Stimulated activated CD8-positive, alpha-beta memory T cell treated with anti-CD3 and anti-CD28 coated beads, Interleukin-7, amount 100 ng/mL, for 24 hours (primary cell): ENCODE measurements at places on chromosomes 7 and 10.
A peak's percentile ranks its signal among the peaks of the same experiment; 100 is the strongest.

DNA sequence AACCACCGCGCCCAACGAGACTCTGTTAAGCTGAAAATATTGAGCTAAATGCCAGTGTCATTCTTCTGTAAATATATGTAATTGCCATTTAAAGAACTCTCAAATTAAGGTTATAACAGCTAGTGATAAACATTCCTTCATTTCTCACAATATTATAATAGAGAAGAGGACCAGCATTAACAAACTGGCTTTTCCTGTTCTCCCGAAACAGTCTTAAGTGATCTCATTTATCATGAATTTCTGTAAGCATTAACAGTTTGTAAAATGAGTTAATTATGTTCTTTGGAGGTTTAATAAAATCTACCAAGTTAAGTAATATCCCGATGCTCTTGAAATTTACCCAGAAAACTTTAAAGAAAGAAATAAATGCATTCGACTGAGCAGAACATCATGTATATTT is 352.8 kb downstream of the KCNMA1 start:
- DNase-seq: no peak

GRCh38 chr10:31457858-31458257 is 138.8 kb downstream of the ZEB1 start:
- no peak for DNase-seq

DNA sequence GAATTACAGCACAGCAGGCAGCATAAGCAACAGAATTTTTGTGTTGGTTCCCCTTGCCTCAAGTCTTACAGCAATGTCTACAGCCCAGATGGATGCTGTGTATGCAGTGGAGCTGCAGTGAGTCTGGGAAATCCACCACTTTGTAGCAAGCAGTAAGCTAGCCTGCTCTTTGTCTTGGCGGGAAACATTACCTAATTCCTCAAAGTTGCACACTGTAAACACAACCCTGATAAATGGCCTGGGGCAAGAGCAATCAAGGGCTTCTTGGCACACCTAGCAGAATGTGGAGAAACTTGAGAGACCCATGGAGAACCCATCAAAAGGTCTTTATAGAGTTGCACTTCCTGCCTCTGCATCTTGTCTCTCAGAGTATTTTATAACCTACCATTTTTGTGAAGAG is 102.0 kb upstream of the FOXP2 start:
- DNase-seq: no peak

DNA sequence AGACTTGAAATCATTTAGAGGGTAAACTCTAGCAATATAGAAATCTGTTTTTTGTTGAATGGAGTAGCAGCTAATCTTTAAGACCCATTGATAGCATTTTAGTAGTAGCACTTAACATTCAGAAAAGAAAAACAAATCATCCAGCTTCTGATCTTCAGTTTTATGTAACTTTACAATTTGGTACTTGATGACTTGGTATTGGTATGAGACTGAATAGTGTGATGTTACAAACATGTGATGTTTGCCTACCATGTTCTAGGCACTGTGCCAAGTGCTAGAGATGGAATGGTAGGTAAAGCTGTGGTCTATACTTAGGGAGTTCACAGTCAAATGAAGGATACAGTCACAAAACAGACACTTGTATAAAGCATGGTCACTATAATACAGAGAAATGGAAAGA is 21.3 kb downstream of the ZEB1 start:
- DNase-seq: no peak

- DNase-seq: no peak
These were observed 12.3 kb downstream of the CISD1 start for GRCh38 chr10:58281092-58281752.

DNA sequence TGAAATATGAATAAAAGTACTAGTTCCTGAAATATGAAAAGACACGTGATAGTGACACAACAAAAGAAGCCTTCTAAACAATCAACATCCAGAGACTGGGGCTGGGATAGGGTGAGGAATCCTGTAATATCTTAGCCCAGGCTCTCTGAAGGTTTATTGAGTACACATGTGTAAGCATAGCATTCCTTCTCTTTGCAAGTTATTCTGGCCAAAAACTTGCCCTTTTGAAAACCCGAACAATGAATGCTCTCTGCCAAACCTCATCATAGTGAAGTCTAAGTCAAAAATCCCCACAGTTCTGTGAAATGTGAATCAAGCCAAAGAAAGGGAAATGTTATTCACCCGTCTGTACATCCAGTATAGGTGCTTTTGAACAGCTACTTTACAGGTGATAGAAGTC is 11.6 kb downstream of the SEMA3D start:
- DNase-seq: no peak

DNA sequence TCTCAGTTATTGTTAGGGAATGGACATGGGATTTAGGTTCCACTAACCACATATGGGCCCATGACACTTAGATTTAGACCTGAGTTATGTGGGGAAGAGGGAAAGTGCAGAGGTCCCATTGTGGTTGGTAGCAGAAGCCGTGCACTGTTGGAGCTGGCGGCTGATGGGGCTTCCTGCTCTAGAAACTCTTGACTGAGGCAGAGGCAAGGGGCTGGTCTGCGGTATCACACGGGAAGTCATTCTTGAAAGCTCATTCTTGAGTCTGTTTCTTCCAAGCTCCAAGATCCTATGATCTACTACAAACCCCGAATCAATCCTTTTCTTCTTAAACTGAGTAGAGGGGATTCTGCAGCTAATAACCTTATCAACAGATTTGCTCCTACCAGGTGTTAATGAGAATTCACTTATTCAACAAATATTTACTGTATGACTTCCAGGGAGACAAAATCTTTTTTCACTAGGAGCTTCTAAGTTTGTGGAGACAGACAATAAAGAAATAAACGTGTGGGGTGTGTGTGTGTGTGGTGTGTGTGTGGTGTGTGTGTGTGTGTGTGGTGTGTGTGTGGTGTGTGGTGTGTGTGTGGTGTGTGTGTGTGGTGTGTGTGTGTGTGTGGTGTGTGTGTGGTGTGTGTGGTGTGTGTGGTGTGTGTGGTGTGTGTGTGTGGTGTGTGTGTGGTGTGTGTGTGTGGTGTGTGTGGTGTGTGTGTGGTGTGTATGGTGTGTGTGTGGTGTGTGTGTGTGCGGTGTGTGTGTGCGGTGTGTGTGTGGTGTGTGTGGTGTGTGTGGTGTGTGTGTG is 57.1 kb downstream of the AOC1 start:
- peak; percentile 18 for DNase-seq

GRCh38 chr10:2392145-2392812 is 655.0 kb upstream of the ADARB2 start:
- no peak for DNase-seq

- DNase-seq: no peak
These were observed 40.4 kb upstream of the DLX5 start for GRCh38 chr7:97064972-97065587.

DNA sequence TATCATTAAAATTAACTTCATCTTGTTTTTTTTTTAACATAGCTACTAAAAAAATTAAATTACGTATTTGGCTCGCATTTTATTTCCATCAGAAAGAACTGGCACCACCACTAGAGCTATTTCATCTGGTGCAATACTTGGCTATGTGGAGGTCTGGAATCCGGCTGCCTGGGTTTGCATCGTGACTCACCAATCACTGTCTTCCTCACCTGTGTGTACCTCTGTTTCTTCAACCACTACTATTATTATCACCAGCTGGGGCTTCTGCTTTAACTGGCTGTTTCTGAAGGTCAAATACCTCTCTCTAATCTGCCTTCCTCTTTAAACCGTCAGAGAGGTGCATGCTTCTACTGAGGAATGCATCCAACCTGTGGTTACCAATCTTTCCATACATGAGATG is 6.5 kb downstream of the WDR91 start:
- no peak for DNase-seq

DNA sequence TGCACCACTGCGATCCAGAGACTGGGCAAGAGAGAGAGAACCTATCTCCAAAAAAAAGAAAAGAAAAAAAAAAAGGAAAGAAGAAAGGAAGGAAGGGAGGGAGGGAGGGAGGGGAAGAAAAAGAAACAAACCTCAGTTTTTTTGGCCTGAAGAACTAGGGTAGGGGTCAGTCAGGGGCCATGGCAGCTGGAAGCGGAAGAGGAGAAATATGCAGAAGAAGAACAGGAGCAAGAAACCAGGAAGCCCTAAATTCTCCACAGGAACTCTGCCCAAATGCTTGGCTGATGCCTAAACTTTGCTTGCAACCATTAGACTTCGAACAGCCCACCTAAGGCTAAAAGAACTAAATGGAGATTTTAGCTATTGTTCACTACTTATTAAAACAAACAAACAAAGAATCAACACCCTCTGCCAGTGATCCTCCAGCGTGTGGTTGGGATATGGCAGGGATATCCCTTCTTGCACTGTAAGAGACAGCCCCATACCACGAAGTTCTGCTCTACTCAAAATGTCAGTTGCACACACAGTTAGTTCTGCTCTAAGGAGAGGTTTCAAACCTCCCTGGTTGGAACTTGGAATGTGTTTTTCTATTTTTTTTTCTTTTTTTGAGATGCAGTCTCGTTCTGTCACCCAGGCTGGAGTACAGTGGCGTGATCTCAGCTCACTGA is 139.5 kb downstream of the FAM107B start:
- no peak for DNase-seq

DNA sequence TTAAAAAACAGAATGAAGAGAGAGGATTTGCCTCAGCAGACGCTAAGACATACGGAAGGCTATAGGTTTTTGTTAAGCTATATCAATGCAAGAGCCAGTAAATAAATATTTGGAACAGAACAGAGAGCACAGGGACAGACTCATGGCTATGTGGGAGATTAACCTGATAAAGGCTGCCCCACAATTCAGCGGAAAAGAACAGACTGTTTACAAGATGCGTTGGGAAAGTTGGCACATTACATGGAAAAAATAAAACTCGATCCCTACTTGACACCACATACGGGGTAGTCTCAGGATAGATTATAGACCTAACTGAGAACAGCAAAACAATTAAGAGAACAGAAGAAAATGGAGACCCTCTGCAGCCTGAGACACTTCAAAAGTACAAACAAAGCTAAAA is 10.8 kb downstream of the KCNH2 start:
- DNase-seq: no peak

GRCh38 chr7:43942997-43943396 is 16.8 kb downstream of the UBE2D4 start:
- no peak for DNase-seq

GRCh38 chr10:91164520-91165065 is 55.9 kb upstream of the PCGF5 start:
- no peak for DNase-seq

DNA sequence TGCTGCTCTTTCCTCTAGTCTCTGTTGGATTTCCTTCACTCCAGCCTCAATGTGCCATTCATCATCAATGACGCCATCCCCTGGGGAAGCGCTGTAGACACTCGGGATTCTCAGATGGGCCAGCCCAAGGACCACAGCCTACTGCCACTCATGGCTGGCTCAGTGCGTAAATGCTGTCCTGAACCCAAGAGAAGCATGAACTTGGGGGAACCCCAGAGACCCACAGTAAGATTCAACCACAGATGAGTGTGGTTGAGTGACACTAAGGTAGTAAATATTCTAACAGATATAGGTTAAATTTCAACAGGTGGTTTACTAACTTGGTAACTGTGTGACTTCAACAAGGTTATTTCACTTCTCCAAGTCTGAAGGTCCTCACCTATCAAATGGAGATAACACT is 304.1 kb downstream of the GRM8 start:
- no peak for DNase-seq

- no peak for DNase-seq
These were observed 93.1 kb upstream of the HABP2 start for GRCh38 chr10:113459626-113460280.

GRCh38 chr10:69748621-69749020 is 53.1 kb upstream of the COL13A1 start:
- no peak for DNase-seq

- DNase-seq: no peak
These were observed 25.7 kb downstream of the GOLGA7B start for GRCh38 chr10:97875391-97875790.

- DNase-seq: no peak
These were observed 41.2 kb upstream of the FGFR2 start for GRCh38 chr10:121639416-121639815.

DNA sequence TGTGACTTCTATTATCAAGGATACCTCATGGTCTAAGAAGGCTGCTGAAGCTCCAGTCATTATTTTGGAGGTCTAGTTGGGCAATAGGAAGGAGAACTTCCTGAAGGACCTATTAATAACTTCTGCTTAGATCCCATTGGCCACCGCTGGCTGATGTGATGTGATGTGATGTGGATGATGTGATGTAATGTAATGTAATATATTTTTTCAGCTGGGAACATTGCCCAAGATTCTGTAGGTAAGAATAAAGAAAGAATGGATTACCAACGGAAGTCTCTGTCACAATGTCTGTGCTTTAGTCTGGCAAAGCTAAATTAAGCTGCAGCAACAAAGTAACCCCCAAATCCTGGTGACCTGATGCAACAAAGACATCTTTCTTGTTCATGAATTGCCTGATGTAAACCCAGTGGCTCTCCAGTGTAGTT is 233.7 kb downstream of the PTEN start:
- DNase-seq: no peak

- DNase-seq: peak; percentile 31
These were observed 38.2 kb downstream of the WDR37 start for GRCh38 chr10:1094112-1095057.

DNA sequence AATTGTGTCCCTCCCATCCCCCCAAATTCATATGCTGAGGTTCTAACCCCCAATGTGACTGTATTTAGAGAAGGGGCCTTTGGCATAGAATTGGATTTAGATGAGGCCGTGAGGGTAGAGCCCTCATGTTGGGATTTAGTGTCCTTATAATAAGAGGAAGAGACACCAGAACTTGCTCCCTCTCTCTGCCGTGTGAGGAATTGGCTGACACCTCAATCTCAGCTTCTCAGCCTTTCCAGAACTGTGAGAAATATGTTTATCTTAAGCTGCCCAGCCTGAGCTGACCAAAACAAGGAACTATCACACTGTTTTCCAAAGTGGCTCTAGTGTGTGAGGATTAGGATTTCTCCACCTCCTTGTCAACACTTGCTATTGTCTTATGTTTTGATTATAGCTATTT is 400.0 kb upstream of the FZD8 start:
- no peak for DNase-seq
